Stimulated activated CD8-positive, alpha-beta memory T cell treated with anti-CD3 and anti-CD28 coated beads, Interleukin-7, amount 100 ng/mL, for 24 hours (primary cell): ENCODE measurements at places on chromosomes 4 and X.

DNA sequence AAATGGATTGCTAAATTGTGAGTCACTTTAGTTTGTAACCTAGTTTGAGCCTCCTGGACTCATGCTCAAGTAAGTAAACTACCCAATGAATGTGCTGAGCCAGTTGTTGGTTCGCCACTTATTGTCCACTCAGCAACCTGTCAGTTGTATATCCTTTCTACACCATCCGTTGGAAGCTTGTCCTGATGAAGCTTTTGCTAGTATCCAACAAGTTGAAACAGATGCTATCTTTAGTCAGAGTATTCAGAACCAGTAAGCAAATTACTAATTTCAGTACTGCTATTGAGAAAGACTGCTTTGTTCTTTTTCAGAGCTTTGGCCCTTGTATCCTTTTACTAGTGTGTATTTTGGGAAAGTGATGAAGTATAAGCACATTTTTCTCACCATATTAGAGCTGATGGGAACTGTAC lies 4.3 kb upstream of the NAA15 start:
- no peak for DNase-seq

DNA sequence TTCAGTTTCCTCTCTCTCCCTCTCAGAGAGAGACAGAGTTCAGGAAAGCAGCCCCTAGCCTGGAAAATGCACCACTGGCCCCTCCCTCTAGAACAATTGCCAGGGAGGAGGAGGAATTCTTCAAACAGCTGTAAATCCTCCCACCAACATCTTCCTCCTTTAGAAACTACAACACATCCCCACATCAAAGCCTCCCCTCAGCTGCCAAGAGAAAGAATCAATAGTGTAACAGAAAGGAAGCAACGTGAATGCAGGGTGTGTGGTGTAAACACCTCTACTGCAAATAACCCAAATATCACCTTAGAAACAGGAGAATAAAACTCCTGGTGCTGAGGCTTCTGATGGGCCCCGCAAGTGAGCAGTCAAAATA lies 249.9 kb upstream of the GATB start:
- no peak for DNase-seq

- DNase-seq: no peak
These were observed 56.3 kb downstream of the MSN start for GRCh38 chrX:65723706-65724105.

DNA sequence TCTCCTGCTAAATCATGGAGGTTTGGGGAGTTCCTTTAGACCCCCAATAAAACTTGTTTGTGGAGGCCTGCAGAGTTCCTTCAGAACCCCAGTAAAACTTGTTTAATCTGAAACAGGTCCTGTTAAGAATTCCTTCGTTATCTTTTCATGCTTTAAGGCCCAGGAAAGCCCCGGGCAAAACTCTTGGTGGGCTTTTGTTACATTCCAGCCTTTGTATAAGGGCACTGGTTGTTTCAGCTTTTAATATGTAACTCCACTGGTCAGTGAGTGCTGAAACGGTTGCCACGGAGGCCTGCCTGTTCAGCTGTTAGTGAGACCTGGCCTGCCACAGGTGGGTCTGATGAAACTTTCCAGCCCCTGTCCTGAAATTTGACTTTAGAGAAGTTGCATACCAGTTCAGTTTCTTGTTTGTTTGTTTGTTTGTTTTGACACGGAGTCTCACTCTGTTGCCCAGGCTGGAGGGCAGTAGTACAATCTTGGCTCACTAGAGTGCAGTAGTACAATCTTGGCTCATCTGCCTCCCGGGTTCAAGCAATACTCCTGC lies 12.4 kb upstream of the DHRSX start:
- DNase-seq: no peak

- no peak for DNase-seq
These were observed 27.8 kb downstream of the APOOL start for GRCh38 chrX:85031505-85031904.

- DNase-seq: no peak
These were observed 66.5 kb upstream of the ZFP42 start for GRCh38 chr4:187929024-187929423.

GRCh38 chrX:9525511-9526248 lies 60.8 kb downstream of the TBL1X start:
- DNase-seq: no peak

DNA sequence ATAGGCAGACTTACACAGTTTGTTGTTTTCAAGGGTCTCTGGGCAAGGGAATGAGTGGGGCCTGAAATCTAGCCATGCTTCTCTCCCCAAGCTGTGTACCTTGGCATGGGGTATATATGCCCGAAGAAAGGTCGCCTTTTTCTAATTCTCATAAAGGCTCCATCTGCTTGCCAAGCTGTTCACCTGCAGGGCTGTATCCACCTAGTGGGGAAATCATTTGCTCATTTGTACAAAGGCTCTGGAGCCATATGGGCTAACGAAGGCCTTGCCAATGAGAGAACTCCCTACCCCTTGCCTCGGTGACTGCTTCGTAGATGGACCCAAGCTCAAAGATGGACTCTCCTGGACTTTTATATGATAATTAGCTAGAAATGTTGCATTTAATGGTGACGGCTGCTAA lies 1097.0 kb downstream of the PDHA2 start:
- no peak for DNase-seq

DNA sequence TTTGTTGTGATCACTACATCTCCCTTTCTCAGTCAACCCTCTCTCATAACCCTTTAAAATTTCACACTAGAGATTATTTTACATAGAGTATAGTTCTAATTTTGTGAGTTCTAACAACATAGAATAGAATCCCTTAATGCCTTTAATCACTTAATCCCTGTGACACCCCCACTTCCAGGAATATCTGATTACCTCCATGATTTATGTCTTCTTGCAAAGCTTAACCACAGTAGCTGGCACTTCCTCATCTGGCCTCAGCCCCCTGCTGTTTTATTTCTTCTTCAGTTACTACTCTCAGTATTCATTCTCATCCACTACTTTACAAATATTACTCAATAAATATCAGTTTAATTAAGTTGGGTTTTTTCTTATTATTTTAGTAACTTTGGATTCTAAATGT lies 340.9 kb downstream of the CENPC start:
- DNase-seq: no peak

DNA sequence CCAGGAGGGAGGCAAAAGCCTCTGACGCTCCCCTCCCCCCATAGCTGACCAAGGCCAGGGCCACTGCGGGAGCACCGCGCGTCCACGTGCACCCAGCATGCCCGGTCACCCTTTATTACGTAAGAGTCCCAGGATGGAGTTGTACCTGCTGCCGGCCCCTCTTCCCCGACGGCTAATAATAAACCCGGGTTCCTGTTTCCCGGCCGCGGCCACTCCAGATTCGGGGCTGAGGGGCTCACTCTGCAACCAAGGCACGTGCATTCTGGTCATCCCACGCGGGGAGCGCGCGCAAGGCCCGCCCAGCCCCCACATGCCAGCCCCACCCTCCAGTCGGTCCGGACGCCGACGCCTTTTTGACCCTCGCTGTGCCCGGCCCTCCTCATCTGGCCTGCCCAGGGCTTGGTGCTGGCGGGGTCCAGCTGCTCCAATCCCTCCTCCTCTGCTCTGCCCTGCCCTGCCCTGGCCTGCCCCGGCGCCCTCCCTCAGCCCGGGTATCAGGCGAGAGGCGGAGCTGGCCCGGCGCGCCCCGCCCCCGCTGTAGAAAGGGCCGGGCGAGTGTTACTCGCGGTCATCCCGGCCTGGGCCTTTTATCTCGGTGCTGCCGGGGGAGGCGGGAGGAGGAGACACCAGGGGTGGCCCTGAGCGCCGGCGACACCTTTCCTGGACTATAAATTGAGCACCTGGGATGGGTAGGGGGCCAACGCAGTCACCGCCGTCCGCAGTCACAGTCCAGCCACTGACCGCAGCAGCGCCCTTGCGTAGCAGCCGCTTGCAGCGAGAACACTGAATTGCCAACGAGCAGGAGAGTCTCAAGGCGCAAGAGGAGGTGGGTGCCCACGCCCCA lies 2.6 kb downstream of the MID1IP1 start:
- DNase-seq: no peak

DNA sequence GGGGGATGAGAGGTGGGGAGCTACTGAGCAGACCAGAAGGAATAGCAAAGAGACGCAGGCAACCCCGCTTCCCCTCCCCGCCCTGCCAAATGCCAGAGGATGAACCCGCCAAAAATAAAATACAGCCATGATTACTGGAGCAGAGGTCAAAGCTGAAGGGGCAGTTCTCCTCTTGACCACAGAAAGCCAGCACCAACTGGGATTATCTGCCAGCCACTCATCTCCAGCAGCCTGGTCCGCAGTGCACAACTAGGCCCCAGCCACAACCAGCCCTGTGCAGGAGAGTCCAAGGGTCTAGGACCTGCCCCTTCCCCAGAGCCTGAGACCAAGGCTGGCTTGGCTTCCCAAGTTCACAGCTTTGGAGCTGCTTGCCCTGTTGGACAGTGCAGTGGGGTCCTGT lies 67.4 kb upstream of the BCOR start:
- DNase-seq: no peak

GRCh38 chr4:185196437-185196836 lies 7.4 kb downstream of the CFAP97 start:
- DNase-seq: no peak

GRCh38 chr4:87908336-87908735 lies 67.2 kb upstream of the SPP1 start:
- DNase-seq: no peak

DNA sequence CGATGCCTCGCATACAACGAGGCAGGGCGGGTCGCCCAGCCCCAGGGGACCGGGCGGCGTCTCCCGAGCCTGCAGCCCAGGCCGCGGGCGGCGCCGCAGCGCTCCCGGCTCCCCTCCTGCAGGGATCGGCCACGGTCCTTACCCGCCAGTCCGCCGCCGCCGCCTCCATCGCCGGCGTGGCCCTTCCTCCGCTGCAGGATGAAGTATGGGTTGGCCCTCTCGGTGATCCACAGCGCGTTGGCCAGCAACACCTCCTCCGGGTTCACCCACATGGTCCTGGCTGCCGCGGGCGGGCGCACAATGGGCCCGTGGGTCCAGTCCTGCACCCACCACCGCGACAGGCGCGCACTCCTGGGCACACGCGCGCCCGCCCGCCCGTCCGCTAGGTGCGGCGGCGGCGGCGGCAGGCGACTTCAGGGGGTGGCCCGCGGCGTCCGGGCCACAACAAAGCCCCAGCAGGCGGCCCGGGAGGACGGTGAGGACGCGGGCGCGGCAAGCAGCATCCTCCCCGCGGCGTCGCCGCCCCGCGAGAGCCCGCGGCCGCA lies 339 bp downstream of the TBC1D9 start:
- DNase-seq: no peak

- no peak for DNase-seq
These were observed 1981.3 kb upstream of the IGFBP7 start for GRCh38 chr4:59091146-59092142.

DNA sequence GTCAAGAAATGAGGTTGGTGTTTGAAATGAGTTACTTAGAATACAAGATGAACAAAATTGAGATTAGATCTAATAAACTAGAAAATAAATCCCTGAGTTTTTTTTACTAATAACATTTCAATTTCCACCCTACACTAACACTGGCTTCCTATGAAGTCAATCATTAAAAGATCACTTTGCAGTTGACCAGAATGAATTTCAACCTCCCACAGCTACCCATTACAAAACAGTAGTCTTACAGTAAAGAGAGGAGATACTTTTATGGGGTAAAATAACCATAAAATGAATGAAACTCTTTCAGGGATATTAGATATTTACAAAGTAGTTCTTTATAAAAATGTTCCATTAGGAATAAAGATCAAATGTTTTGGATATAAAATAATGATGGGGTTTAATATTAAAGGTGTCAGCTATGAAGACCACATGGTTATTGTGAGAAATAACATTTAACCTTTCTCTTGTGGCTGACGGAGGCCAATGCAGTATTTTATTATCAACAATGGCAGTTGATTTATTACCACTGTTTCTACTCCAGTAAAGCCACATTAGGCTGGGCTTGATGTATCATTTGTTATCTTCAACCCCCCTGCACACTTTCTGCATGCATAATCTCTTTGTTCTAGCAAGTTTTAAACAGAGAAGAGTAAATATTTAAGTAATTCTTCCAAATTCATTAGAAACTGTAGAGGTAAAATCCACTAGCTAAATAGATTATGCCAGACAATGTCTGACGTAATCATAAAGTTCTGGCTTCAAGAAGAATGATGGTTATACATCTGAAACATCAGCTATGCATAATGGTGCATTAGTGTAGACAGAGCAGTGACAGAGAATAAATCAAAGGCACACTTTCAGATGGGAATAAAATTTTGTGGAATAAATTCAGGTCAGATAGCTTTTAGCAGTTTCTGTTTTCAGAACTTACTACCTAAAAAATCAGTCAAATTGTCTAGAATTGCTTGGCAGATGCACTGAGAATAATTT lies 516.6 kb downstream of the PCDH18 start:
- DNase-seq: no peak

DNA sequence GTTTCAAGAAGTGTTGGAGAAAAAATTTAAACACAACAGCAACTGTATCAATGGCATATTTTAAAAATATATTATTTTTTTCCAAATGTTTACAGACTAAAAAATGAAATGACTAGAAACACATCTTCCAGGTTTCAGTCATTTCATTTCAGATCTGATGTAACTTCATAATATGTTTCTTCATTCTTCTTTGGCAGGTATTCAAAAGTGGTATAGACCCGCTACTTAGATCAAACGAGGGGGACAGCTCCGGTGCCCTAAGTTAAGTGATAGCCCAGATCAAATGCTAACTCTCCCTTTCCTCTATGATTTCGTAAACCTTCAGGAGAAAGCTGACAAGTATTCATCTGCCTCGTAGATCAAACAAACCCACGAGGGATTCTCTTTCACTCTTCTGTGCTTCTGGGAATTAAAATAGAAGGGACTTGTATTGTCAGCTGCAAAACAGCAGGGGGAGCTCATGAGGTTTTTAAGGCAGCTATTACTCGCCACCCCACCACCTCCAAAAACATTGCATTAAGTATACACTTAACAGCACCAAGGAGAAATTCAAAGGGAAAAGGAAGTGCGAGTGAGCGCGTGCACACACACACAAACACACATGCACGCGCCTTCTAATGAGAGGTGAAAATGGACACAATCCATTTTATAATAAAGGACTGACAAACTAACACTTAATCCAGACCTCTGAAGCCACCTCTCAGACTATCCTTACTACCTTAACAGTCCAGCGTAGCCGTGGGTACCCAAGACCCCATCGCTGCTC lies 21.4 kb downstream of the HELT start:
- no peak for DNase-seq
